ENCODE measurements at places on chromosomes 2 and 18. TPM values are rescaled to one million over a fixed set of nuclear protein-coding genes. Genes with fewer than 3 reads are reported as not detected.

The ASXL3 gene
- 98.8 TPM for total RNA-seq

The MOGAT1 gene
- total RNA-seq, result not detected

The UPP2 gene
- total RNA-seq, result 0.27 TPM

GRCh38 chr18:24840640-24841039 is 380.2 kb downstream of the HRH4 start:
- DNase-seq, result no peak

The ZC3H15 gene
- total RNA-seq, result 69.9 TPM

The SP140 gene
- total RNA-seq, result 1.6 TPM

DNA sequence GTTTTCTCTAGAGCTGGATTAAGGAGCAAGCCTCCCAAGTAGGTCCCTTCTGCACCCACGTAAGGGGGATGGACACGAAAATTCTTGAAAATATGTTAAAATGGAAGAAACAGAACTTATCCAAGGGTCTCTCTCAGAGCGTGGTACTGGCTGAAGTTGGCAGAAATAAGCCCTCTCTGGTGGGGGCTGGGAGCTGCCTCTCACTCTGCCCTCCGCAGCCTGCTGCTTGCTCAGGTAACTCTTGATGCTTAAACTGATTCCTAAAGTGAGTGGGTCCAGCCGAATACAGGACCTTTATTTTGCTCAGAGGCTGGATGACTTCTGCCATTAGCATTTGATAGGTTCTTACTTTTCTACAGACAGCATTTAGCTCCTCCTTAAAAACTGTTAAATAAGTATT is 78.1 kb downstream of the SPHKAP start:
- DNase-seq, result no peak

GRCh38 chr2:47061944-47062678 is 93.0 kb downstream of the STPG4 start:
- DNase-seq, result peak; percentile 49

GRCh38 chr18:4755848-4756247 is 300.7 kb upstream of the DLGAP1 start:
- DNase-seq, result no peak

GRCh38 chr2:109419960-109420370 is 193.8 kb downstream of the SEPTIN10 start:
- no peak for DNase-seq

The C18orf54 gene
- 12.1 TPM for total RNA-seq

DNA sequence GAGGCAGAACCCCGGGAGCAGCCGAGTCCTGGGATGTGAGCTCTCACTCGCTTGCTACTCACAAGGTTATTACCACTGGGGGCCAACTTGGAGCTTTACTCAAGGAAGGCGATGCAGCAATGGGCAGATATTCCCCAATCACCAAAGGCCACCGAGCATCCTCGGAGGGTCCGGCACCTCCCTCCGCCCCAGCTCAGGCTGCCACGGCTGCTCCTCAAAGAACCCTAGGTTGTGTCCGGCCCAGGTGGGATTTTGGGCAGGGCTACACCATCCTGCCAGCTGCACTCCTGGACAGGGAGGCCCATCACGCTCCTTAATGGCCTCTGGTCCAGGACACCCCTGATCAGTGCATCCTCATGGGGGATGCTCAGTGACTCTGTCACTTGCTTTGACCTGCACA is 24.8 kb downstream of the FBLN7 start:
- DNase-seq, result no peak
